CD4-positive, alpha-beta T cell treated with Interleukin-21 for 1 hour (primary cell): ENCODE measurements at places on chromosomes 5 and 9.

- no peak for DNase-seq
These were observed 326.3 kb downstream of the OSTF1 start for GRCh38 chr9:75414371-75415160.

GRCh38 chr5:143011585-143011984, 241.4 kb downstream of the ARHGAP26 start:
- DNase-seq = no peak

- DNase-seq = no peak
These were observed 62.7 kb upstream of the TMEM252 start for GRCh38 chr9:68603371-68603770.

- DNase-seq = no peak
These were observed 13.6 kb downstream of the ZBTB43 start for GRCh38 chr9:126818482-126818881.

DNA sequence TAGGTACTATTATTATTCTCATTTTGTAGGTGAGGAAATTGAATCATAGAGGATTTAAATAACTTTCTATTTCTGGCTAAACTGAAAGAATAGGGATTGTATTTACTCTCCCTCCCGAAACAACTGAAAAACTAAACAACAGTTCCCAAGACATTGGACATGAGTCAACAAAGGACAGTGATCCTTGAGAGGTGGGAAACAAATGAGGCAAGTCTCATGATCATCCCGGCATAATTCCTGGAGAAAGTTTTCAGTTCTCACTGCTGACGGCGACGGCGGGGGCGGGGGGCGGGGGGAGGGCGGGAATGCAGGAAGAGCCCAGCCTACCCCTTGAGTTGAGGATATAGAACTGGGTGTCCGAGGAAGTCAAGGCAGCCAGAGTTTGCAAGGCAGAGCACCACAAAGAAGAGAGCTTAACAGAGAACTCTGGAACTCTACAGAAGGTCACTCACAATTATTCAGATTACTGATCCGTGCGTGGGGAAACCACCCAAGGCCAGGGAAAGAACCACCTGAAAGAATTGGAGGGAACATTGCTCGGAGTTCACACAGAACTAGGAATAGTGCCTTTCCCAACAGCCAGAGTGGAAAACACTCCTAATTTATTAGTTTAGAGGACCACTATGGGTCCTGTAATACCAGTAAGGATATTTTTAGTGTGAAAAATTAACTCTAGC, 27.4 kb upstream of the WHRN start:
- DNase-seq = no peak
